ENCODE measurements at places on chromosomes 5 and 9.

- DNase-seq: no peak
Observed at GRCh38 chr9:98602839-98603500, 105.8 kb downstream of the GABBR2 start.

- no peak for DNase-seq
Observed at GRCh38 chr9:69122082-69122548, 52.0 kb upstream of the TJP2 start.

DNA sequence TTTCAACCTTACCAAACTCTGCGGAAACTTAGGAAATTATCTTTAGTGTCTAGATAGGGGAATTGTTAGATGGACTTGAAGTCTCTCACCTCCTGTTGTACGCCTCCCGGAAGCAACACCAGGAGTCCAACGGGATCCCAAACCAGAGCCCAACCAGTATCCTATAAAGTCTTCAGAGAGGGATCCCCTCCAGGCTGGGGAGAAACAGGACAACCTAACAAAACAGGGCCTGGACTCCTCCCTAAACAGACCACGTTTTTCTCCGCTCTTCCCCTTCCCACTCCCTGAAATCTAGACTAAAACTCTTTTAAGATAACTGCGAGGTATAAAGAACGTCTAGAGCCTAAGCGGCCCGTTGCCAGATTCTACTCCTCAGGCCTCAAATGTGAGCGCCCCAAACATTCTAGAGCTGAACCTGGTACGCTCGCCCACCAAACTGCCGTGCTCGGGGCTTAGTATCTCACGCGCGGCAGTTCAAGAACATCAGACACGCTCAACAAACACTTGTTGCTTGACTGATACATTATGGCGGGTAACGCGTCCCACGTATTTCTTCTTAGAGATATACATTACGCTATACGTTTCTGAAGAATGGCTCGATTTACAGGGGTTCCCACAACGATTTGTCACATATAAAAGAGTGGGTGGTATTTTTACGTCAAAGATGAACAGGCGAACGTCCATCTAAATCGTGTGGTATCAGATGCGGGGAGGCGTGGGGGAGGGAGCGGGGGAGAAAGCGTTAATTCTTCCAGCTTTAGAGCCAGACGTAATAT, 663 bp upstream of the SMIM27 start:
- DNase-seq: no peak

DNA sequence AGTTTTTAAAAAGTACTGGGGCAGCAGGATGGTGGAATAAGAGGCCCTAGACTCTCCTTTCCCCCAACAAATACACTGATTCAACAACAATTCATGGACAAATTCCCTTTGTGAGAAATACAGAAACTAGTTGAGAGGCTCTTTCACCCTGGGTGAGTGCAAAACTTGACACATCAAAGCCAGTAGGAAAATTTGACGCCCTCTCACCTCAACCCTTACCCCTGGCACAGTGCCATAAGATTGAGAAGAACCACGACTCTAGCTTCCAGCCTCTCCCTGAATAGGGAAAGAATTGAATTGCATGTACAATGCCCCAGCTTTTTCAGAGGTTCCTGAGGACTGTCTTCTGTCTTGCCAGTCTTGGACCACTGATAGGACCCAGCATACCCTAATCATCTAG, 12.3 kb downstream of the KIF4B start:
- DNase-seq: no peak

- DNase-seq: no peak
Observed at GRCh38 chr9:113503131-113503541, 39.6 kb downstream of the RGS3 start.

DNA sequence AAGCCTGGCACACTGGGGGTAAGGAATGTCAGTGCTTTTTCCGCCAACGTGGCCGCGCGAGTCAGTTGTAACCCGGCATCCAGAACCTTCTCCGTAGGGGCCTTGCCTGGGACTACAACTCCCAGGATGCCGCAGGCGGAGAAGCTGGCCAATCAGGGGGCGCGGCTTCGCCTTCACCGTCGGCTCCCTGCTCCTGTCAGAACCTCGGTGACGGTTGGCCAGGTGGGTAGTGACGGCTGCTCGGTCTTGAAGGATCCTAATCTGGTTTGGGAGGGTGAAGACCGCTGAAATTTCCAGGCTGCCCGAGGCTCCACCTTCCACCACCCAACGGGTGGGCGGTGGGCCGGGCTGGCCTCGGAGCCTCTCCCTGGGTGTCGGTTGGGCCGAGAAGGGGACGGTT, at the start of gene C5orf58:
C5orf58 (plus strand) TSS at position 200 of the 400 bp plus-strand sequence. CDS start 1,992 bp downstream, outside the sequence.
- no peak for DNase-seq

DNA sequence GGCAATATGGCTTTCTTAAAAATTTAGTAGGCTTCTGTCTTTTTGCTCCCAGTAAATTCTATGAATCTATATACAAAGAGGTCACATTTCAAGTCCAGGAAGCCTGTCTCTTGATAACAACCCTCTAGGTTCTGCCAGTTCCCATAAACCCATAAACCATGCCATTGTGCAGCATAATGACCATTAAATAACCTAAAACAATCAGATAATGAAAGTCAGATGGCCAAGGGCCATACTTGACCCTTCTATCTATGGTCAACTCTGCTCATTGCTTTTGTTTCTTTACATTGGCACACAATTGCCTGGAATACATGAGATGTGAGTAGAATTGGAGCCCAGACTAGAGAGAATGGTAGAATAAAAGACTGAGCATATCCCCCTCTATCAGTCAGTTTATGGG, 305.4 kb upstream of the KIF2A start:
- DNase-seq: no peak

DNA sequence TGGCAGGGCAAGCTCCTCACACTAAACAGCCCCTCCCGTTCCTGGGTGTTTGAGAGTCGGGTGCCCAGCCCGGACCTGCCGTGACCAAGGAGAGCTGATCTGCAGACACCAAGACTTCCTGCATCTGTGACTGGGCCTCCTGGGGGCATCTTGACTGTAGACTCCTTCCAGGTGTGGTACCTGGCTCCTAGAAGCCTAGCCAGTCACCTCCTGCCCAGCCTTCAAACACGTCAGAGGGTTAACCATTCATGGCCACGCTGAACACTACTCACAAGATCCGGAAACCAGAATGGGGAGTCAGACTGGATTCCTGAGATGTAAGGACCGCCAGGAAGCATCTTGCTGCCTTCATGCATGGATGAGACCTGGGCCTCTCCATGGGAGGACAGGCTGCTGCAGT, 3.7 kb upstream of the LCN2 start:
- no peak for DNase-seq

DNA sequence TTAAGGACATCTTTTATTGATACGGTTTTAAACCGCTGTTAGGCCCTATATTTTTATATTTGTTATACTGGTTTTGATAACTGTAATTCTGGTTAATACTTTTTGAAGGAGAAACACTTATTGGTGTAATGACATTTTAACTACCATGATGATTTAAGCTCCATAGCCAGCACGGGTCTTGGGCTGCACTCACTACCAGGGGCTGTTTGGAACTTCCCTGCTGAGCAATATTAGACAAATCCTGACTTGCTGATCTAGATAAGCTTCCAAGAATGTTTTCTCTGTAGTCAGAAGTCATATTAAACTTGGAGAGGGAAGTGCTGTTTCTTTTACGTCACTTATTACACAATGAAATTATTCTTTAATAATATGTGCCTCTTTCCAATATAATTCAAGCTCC, 540.0 kb upstream of the GRAMD2B start:
- no peak for DNase-seq
